ENCODE measurements at places on chromosomes 5 and 9.

GRCh38 chr9:133773889-133774655 is 35.9 kb upstream of the SARDH start:
- DNase-seq, result no peak

GRCh38 chr9:120538339-120538738 is 41.6 kb downstream of the CDK5RAP2 start:
- DNase-seq, result peak; percentile 44

- DNase-seq, result no peak
Measured at GRCh38 chr5:56055287-56055686, 60.5 kb upstream of the IL6ST start.

DNA sequence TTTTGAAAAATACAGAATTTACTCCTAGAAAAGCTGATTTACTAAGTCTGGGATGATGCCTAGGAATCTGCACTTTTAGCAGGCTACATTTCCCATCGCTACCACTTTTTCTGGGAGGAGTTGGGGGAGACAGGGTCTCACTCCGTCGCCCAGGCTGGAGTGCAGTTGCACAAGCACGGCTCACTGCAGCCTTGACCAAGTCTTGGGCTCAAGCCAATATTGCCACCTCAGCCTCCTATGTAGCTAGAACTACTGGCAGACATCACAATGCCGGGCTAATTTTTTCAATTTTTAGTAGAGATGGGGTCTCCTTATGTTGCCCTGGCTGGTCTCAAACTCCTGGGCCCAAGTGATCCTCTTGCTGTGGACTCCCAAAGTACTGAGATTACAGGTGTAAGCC is 85.9 kb downstream of the NR6A1 start:
- no peak for DNase-seq

DNA sequence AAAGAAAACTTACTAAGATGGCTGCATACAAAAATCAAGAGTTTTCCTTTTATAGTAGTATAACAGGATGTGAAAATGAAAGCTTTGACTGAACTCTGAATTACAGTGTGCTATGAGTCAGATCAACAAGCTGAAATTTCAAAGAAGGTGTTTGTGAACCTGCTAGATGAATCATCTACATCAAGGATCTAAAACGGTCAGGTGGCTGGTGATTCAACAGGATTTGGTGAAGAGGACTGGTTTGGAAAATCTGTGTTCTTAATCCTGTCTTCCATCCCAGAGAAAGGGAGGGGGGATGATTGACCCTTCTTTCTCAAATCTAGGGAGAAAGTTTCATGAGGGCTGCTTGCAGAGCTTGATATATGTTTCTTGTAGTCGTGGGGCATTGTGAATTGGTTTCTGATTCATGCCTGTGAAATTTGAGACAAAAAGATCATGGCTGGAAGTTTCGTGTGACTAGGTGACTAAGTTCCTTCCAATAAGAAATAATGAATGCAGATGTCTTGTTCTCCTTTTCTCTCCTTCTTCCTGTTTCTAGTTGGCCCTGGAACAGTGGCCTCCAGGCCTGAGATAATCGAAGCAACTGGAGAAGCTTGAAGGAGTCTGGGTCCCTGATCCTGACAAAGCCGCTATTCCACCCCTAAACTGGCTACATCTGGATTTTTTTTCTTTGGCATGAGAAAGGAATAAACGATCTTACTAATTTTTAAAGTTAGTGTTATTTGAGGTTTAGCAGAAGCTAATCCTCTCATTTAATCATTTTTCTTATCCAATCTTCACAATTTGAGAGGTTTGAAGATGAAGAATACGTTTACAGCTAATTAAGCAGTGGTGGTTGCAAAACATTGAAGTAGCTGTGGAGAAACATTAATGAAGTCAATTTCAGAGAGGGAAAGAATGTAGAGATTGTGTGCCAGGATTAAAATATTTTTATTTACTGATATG is 67.2 kb downstream of the MRPS30 start:
- peak; percentile 50 for DNase-seq

- peak; percentile 62 for DNase-seq
Measured at GRCh38 chr5:54785729-54786591, 199.4 kb downstream of the ESM1 start.

DNA sequence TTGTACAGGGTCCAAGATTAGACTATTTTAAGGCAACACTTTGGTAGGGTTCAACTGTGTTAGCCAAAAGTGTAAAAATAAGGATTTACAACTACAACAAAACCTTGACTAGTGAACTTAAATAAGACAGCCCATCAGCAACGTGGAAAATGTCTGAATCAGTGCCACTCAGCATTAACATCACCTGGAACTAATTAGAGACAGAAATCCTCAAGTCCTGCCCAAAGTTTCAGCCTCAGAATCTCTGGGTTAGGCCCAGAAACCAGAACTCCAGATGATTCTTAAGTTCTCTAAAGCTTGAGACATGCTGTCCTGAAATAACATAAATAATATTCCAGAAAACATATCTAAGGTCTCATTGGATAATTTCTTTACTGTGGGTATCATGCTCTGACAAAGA is 118.6 kb downstream of the SEMA6A start:
- no peak for DNase-seq

Data from cardiac fibroblast (primary cell).